ENCODE measurements at places on chromosomes 11 and 22.

GRCh38 chr22:31344256-31344577, 1.9 kb downstream of the PATZ1 start:
- DNase-seq: no peak

DNA sequence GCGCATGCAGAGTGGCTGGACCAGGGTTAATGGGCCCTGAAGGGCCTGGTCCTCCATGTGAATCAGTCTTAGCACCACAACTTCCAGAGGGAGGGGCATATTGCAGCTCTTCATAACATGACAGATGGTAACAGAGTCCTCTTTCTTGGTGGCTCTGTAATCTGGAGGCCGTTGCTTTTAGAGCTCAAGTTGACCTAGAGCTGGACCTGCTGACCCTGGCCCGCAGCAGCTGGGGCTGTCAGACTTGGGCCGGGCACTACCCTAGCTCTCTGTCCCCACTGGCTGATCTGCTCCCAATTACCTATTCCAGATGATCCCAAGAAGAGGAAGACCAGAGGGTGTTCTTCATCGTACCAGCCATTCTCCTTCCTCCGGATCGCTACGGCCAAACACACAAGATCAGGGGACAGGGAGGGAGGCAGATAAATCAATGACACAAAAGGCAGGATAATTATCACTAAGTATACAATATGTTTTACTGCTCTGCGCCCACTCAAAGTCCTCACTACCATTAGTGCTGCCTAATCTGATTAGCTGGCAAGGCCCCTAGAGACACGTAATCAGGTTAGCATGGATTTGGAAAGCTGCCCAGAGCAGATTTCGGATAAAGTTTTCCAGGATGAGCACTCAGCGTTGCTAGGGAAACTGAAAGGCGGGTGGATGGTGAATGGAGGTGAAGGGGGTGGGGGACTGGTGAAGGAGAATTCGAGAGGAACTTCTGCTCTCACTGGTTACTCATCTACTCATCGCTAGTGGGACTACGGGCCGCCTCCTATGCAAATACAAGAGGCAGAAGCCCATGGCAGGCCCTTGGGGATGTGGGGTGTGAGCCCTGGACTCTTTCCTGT, 64.5 kb upstream of the PHOX2A start:
- no peak for DNase-seq

GRCh38 chr11:110156503-110156902, 63.3 kb downstream of the ZC3H12C start:
- no peak for DNase-seq

DNA sequence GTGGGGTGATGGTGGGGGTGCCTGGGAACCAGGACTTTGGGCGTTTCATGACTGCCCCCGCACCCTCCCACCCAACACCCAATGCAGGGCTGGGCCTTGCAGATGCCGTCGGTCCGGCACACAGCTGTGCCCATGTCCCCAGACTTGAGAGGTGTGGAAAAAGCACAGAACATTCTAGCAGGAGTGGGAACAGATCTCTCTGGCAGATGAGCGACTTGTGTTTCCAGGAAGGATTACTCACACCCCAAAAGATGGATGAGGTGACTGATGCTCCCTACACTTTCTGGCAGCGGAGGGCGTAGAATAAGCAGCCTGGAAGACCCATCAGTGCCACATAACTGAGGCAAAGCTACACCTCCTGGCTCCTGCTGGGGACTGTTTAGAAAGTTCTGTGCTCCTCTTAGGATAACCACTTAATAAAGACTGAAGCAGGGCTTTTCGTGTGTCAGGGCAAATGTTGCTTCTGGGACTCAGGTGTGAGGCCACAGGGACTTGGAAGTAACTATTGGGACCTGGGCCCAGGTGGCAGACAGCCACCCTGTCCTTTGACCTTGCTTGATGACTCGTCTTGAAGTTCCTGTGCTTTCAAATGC, 24.2 kb downstream of the FBLN1 start:
- no peak for DNase-seq

Measured in mucosa of descending colon (tissue), 3 donors.